Melanocyte of skin (primary cell): ENCODE measurements at places on chromosomes 4 and X. TPM values are rescaled to one million over a fixed set of nuclear protein-coding genes. Genes with fewer than 3 reads are reported as not detected.

AFAP1 gene
- total RNA-seq: 8.6 and 17.8 TPM in 2 replicates

SMIM43 gene
- under 0.01 TPM in 1 of 2 replicates, not detected in the other for total RNA-seq

HGFAC gene
- not detected in 2 replicates for total RNA-seq

UGT2B11 gene
- not detected in 2 replicates for total RNA-seq

SPARCL1 gene
- 0.31 TPM in 1 of 2 replicates, not detected in the other for total RNA-seq

VCX3B gene
- total RNA-seq: not detected in 2 replicates

MXRA5 gene
- total RNA-seq: under 0.01 TPM in 1 of 2 replicates, not detected in the other

GUCY1B1 gene
- total RNA-seq: 1.5 and 1.7 TPM in 2 replicates

TASL gene
- total RNA-seq: not detected in 2 replicates

C4orf51 gene
- not detected in 2 replicates for total RNA-seq

ATOH1 gene
- not detected in 2 replicates for total RNA-seq

HOPX gene
- total RNA-seq: not detected in 2 replicates
